Activated T-helper 1 cell treated with anti-CD3 and anti-CD28 coated beads, Interleukin-2, amount 50 U/mL, for 16 hours (primary cell): ENCODE measurements at places on chromosomes 11 and 22.

DNA sequence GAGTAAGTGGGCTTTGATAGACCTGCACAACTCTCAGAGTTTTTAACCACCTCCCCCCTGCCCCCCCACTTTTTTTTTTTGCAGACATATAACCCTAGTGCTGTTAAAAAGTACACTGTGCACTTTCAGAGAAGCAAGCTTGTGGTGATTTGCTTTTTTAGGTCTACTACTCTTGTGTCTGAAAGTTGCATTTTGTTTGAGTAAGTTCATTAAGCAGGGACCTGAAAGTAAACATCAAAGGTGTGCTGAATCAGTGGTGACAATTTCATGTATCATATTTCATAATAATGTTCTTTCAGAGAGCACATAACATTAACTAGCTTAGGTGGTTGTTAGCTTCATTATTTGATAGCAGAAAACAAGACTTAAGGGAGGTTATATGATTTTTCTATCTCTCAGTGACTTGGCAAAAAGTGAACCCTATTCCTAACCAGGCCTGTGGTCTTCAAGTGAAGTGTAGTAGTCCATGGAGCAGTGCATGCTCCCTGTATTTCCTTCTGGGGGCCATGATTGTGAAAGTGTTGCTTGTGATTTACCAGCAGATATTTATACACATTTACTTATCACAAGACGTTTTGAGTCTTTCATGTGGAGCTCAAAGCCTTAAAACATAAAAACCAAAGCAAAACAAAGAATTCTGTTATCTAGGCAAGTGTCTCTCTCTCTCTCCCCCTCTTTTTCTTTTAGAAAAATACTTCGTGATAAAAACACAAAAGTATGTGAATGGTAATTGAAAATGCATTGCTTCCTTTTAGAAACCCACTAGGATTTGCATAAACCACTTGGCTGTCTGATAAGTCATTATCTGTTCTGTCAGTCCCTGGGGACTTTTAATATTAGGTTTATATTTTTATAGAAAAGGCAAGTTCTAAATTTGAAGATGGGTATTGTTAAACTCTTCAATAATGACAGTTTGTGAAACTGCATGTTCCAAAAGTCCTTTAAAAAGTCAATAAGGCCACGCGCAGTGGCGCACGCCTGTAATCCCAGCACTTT is 7.5 kb upstream of the RAG2 start:
- no peak for DNase-seq

DNA sequence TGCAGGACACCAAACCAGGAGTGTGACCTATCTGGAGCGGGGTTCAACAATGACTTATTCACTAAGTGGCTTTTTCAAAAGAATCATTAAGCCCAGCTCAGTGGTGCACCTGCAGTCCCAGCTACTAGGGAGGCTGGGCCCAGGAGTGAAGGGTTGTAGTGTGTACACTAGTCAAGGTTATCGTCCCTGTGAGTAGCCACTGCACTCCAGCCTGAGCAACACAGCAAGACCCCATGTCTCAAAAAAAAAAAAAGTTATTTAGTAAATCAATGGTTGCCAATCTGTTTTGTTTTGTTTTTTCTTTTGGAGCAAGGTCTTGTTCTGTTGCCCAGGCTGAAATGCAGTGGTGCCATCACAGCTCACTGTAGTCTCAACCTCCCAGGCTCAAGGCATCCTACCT is 7.9 kb downstream of the RHOG start:
- no peak for DNase-seq

DNA sequence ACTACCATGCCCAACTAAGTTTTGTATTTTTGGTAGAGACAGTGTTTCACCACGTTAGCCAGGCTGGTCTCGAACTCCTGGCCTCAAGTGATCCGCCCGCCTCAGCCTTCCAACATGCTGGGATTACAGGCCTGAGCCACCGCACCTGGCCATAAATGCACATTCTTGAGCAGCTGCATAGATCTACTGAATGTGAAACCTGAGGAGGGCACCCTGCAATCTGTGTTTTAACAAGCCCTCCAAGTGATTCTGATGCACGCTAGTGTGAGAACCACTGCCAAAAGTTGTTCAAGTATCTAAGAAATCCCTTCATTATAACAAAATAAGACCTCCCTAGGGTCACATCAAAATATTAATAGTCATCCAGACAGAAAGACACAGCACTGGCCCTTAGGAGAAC is 89.3 kb downstream of the RDX start:
- no peak for DNase-seq

DNA sequence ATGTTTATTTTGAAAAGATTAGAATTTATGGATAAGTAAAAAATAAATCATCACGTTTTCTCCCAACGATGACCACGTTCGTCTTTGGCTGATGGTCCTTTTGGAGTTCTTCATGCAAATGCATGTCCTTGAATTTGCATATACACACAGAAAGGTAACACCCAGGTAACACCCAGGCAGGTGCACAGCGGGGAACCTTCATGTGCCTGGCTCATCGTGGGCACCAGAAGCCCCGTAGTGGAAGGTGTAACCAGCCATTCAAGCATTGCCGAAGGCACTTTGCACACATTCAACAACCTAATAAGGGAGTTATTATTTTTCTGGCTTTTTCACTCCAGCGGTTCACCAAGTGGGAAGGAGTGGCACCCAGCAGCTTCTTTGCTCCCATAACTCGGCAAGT is 404.6 kb downstream of the TBC1D22A start:
- DNase-seq = no peak

GRCh38 chr11:45937916-45938315 is 15.5 kb downstream of the LARGE2 start:
- DNase-seq = no peak

DNA sequence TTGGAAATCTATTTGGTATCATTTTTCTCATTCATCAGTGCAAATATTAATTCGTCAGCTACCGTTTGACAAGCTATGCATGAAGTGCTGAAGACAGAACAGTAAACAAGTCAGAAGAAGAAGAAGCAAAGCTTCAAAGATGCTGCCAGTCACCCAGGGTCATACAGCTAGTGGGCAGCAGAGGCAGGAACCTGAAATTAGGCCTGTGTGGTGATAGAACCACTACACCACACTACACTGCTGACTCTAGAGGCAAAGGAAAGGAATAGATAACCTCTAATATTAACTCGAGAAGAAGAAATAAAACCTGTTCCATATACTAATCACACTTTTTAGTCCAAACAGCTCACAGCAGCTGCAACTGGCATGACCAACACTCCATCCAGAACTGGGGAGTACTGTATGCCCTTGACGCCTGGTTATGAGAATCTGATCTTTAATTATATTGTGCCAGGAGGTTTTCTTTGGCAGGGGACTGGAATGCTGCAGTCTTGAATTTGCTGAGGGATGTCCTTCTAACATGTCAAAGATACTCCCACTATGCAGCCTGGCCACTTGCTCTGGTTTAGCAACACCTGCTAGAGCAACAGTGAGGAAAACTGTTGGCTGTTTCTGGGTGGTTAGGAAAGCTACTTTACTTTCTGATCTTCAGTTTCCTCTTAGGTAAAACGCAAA is 73.0 kb downstream of the PAK1 start:
- DNase-seq = no peak

- DNase-seq = peak; percentile 59
These were observed 11.0 kb upstream of the CERK start for GRCh38 chr22:46748908-46749675.
